ENCODE measurements at places on chromosomes 16 and 17.

DNA sequence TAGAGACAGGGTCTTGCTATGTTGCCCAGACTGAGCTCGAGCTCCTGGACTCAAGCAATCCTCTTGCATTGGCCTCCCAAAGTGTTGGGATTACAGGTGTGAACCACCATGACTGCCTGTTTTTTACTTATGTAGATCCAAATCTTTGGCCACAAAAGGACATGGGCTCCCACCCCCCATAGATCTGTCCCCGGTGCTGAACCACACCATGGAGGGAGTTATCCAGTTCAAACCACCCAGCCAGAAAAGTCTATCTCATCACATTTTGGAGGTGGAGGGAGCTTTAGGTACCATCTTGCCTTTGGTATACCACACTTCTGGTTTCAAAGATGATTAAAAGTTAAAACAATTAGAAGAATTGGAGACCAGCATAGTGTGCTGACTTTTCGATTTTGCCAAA lies 26.2 kb downstream of the SHISA9 start:
- no peak for DNase-seq

GRCh38 chr16:75942936-75943335 lies 216.6 kb upstream of the CPHXL start:
- no peak for DNase-seq

- DNase-seq: peak; percentile 70
These were observed 12.7 kb downstream of the HIC1 start for GRCh38 chr17:2067608-2068024.

GRCh38 chr17:72321896-72322295 lies 201.1 kb downstream of the SOX9 start:
- DNase-seq: no peak

DNA sequence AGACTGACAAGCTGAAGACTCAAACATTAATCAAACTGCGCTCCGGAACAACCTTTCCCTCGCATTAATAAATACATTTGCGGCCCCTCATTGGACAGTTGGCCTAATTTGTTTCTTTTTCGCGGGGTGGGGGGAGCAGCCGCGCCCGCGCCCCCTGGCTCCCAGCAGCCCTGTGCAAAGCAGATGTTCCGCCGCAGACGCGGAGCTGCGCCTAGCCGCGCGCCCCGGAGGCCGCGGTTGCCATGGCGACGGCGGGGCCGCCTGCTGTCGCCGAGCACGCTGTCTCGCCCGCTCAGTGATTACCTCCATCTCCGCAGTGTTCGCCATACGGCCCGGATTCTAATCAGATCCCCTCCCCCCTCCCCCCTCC lies 25.5 kb downstream of the COPZ2 start:
- no peak for DNase-seq

GRCh38 chr17:45883063-45883462 lies 11.3 kb upstream of the MAPT start:
- DNase-seq: no peak

DNA sequence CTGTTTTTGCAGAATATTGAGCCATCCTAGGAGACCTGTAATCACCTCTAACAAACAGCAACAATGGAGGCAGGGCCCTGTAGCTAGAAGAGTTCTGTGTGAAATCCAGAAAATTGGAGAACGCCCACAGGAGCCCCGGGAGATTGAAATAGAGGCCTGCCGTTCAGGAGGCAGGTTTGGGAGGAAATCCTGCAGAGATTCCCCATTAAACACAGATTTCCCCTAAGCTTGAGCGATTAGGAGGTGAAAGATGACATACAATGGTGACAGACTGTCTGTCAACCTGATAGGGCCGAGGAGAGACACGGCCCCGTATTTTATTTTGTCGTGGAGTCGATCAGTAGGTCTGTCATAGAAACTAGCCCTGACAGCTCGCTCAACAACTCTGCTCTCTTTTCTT lies 18.2 kb downstream of the CDK5RAP3 start:
- no peak for DNase-seq

DNA sequence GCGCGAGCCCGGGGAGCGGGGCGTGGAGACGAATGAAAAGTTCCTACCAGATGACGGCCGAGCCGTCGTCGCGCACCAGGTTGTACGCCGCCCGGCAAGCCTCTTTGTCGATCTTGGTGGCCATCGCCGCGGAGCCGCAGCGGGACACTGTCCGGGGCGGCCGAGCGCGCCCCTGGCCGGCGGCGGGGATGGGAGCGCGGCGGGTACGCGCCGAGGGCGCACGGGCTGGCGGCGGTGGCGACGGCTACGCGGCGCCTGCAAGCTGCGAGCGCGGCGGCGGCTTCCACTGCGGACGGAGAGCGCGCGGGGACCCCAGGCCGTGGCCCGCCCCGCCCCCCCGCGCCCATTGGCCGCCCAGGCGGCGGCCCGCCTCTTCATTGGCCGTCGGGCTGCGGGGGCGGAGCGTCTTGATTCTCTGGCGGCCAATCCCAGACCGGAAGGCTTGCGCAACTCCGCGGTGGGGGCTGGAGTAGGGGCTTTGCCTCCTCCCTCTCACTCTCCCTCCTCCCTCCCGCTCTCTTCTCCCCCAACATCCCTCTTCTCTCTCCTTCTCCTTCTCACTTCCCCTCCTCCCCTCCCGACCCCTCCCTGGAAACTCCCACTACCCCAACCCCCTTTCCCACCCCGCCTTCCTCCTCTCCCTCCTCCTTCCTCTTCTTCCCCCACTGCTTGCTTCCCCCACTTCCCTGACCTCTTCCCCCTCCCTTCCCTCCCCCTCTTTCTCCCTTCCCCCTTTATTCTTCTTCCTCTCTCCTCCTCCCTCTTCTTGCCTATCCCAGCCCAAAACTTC lies at the start of gene COTL1:
COTL1 (minus strand) TSS at position 288 of the 790 bp plus-strand sequence; CDS start at position 124, 164 bp downstream.
- DNase-seq: peak; percentile 99

DNA sequence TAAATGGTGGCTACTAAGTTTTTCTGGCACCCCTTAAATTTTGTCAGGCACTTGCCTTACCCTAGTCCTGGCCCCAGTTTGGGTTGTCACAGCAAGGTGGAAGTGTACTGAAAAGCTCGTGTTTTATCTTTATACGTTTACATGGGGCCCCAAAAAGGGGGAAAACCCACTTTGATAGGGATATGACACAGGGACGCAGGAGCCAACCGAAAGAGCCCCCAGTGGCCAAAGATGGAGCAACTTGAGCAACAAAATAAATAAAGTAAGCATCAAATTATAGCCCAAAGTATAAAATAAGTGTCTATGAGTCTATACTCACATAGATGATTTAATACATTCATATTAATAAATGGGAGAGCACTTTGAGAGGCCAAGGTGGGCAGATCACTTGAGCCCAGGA lies 5.0 kb upstream of the CETP start:
- no peak for DNase-seq

- peak; percentile 47 for DNase-seq
These were observed 25.2 kb downstream of the NME3 start for GRCh38 chr16:1745900-1746692.

DNA sequence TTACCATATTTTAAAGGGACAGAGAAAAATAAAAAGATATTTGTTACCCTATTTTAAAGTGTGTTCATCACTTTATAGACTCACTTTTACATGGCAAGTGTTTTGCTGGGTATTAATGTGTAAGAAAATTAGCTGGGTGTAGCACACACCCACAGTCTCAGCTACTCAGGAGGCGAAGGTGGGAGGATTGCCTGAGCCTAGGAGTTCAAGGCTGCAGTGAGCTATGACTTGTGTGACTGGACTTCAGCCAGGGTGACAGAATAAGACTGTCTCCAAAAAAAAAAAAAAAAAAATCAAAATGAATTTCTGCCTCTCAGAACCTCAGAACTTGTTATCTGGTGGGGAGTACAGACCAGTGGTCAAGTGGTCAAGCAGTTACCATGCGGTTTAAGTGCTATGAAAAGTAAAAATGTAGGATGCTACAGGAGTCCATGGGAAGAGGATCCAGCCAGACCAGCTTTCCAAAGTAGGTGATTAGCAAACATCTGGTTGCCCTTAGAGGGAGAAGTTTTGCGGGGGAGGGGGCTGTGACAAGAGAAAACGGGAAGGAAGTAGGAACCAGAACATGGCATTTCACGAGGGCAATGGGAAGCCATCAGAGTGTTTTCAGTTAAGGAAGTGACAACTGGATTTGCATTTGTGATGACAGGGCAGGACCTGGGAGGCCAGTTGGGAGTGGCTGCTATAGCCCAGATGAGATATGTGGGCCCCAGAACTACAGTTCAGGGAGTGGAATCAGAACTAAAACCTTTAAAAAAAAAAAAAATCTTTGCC lies 13.9 kb downstream of the CNEP1R1 start:
- no peak for DNase-seq

DNA sequence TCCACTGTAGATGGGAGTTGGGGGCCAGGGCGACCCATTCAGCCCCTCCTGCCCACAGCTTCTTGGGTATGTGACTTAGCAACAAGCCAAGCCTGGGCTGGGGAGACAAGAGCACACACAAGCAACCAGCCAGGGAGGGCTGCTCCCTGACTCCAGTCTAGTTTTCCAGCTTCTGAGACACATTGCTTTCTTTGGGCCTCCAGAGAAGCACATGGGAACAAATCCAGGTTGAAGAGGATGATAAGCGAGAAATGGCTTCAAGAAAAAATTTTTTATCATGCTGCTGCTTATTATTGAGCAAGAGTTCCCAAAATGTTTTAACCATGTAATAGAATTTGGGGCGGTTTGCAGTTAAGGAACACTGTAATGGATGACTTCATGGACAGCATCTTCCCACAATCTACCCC lies 173.7 kb downstream of the SOX9 start:
- no peak for DNase-seq

GRCh38 chr17:60161598-60162330 lies 12.0 kb downstream of the CA4 start:
- DNase-seq: no peak

DNA sequence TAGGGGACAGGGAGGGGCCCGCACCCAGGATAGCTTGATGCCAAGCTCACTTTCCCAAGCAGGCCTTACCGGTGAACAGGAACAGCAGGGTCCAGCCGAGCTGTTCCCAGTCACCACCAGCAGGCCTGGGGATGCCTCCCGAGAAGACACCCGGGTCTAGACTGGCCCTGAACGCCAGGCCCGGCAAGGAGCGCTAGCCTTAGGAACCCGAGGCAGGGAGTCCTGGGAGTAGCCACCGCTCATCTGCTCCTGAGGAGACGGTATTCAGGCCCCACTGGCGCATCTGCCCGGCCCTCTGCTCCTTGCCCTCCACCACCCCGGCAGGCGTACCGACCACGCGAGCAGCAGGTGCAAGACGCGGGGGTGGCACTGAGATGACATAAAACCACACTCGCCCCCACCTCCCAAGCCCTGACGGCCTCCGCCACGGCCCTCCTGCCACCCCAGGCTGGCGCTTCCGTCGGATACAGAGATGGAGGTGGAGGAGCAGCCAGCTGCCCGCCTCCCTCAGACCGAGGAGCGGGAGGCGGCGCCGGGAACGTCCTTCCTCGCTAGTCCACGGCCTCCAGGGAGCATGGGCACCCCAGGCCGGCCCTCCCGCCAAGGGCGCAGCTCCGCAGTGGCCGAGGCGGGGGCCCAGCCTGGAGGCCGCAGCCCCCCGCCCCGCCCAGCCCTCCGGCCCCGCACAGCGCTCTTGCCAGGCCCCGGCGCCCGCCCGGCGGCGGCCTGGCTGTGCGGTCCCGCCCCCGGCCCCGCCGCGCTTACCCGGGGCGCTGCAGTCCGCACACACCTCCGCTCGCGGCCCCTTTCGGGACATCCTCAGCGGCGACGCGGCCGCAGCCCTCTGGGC lies 661 bp downstream of the GIT1 start:
- DNase-seq: peak; percentile 70

- no peak for DNase-seq
These were observed 112.9 kb downstream of the ABCC1 start for GRCh38 chr16:16062023-16062937.

GRCh38 chr17:2198927-2199326 lies 104.7 kb downstream of the SMG6 start:
- no peak for DNase-seq

- no peak for DNase-seq
These were observed 161.0 kb downstream of the CCDC182 start for GRCh38 chr17:57584050-57584551.

GRCh38 chr17:77419547-77420094 lies 278.9 kb downstream of the SEC14L1 start:
- no peak for DNase-seq

GRCh38 chr16:75644240-75645012 lies 3.0 kb downstream of the KARS1 start:
- DNase-seq: no peak

GRCh38 chr16:64791756-64792155 lies 330.1 kb downstream of the CDH11 start:
- no peak for DNase-seq

GRCh38 chr17:6392609-6393350 lies 42.1 kb downstream of the AIPL1 start:
- DNase-seq: no peak

DNA sequence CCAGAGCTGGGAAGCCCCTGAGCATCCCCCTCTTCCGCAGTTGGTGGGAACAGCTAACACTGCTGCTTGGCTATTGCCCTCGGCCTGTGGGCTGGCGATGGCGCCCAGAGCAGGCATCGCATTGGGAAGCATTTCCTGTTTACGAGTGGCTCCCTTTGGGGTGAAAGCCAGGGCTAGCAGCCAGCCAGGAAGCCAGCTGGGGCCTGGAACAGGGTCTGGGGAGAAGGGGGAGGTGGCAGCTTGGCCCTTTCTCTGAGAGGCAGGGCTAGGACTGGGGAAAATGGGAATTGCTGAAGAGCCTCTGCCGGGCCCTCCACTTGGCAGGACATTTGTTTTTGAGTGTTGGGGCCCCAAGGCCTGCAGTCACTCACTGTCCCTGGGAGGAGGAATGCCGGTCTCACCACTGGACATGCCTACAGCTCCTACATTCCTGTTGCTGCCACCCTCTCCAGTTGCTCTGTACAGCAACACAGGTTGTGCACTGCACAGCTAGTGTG lies 2.4 kb upstream of the MTSS2 start:
- no peak for DNase-seq

DNA sequence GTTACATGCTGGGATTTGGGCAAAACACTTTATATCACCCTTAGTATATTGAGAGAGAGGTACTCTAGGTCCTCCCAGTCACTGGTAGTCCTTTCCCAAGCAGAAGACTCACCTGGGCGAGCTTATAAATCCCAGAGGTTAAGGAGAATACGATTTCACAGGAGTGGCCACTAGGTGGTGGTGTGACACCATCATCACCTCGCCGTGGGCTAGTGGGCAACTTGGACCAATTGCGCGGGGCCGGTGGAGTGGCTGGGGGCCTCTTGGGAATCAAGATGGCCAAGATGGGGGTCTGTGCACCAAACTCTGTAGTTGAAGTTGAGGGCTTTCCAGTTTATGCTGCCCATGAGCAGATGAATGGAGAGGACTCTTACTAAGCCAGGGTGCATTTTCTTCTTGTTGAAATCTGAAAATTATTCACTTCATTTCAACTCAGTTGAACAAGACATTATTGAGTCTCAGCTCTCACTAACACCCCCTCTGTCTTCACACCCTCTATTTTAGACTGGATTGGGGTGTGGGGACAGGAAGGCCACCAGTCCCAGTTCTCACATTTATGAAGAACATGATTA lies 38.2 kb upstream of the PIRT start:
- peak; percentile 62 for DNase-seq

GRCh38 chr16:49353680-49354079 lies 19.9 kb upstream of the C16orf78 start:
- no peak for DNase-seq

DNA sequence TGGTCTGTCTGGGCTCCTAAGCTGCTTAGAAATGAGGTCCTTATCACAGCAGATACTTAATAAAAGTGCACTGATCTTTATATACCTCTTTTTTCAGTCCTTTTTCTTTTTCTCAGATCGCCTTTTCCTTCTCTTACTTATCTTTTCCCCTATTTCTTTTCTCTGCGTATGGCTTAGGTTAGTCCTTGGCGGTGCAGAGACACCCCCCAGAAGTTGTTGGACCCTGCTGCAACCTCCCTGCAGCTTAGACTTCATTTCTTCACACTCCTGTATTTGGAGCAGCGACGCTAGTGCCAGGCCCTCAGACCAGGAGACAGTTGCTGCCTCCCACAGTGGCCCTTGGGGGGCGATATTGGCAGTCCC lies 67.6 kb downstream of the CENPV start:
- no peak for DNase-seq

- no peak for DNase-seq
These were observed 352.5 kb downstream of the FOXL1 start for GRCh38 chr16:86930663-86931373.

Measured in sciatic nerve (tissue), 2 donors.